ENCODE measurements at places on chromosomes 4 and X.

DNA sequence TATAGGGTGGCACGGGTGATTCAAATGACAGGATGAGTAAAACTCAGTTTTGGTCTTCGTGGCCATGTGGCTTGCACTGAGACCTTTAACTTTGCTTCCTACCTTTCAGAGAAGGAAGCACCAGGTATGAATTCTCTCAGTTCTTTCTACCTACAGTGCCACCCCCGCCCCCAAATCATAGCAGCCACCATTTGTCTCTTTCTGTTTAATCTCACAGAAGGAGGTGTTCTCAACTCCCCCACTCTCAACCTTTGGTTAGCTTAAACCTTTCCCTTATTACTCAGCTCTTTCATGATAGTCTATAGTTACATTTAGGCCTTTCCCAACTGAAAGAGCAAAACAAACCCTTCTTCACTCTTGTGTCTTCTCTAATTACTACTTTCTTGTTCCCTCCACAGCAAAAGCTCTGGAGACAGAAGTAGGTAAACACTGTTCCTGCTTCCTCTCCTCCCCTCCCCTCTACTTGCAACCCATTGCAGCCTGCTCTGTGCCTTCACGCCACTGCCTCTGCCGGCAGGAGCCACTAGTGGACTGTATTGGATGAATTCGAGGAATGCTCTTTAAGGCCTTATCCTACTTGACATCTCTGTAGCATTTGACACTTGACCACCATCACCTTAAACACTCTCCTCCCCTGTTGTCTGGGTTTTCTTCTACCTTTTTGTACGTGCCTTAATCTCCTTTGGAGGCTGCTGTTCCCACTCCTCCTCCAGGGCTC is 123.7 kb downstream of the AFF1 start:
- DNase-seq = no peak

GRCh38 chr4:2442175-2442993 is 23.6 kb downstream of the CFAP99 start:
- DNase-seq = no peak

DNA sequence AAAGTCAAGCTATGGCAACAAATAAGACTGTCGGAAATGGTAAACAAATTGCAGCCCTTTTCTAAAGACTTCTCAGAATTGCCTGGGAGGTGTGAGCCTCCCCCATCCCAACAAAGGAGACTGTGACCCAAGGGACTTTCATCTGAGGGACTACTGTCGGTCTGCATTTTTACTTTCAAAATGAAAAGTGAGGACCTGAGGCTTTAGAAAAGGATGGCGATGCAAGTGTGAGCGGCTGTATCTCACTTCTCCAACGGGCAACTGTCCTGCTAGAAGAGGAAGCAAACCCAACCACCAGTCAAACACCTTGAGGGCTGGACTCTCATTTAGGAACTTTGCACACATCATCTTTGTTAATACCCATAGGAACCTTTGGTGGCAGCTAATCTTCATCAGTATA is 62.6 kb upstream of the CLNK start:
- no peak for DNase-seq

DNA sequence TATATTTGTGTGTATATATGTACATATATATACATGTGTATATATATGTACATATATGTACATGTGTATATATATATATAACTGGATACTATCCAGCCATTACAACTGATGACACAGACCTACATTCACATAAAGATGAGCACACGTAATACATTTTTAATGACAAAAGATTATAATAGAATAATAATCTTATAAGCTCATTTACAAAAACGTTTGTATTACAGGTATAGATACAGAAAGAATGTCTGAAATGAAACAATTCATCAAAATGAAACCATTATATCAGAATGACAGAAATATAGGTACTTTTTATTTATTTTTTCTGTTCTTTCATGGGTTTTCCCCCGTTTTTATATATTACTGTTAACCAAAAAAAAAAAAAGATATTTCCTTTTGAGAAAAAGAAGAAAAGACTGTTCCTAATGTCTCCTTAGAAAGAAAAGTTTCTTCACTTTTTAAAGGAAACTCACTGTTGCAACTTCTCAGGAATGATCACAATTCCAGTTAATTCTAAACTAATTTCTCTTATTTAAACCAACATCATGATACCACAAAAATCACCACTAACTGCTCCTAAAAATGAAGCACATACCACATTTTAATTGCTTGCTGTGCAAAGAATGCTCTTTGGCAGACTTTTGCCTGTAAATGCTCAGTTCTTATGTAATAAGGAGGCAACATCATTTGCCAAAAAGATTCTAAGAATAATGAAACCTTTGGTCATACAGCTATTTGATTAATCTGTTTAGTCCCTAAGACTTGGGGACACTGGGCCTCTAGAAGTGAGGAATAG is 18.9 kb downstream of the LEF1 start:
- no peak for DNase-seq

DNA sequence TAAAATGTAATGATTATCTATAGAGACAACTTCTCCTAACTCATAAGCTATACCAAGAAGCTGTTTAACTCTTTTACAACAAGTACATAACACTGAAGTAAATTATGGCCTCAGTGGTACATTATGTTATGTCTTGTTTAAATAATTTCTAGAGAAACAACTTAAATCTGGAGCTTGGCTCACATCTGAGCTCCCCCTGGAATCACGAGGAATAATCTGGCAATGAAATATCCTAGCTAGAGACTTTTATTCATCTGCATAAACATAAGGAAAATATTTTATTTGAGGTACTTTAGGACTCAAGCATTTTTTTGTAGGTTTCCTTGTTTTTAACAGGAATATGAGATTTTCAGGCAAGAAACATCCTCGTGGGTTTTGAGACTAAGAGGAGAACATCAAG is 354.7 kb upstream of the SLC7A11 start:
- no peak for DNase-seq

DNA sequence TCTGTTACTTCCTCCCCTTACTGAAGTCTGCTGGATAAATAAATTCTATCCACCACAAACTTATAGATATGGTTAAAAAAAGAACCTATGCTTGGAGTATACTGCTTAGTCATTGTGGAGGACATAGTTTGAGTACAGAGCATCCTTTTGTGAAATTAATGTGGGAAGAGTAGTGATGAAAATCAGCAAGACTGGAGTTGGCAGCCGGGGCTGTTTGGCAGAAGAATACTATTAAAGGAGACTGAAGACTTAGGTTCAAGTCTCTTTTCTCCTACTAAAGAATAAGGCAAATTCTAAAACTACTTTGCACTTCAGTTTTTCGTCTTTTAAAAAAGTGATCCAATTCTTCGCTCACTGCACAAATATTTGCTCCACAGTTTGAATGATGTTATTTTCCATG is 326.6 kb upstream of the ATOH1 start:
- no peak for DNase-seq

- no peak for DNase-seq
Observed at GRCh38 chrX:103919270-103919637, 43.2 kb upstream of the TMSB15B start.

DNA sequence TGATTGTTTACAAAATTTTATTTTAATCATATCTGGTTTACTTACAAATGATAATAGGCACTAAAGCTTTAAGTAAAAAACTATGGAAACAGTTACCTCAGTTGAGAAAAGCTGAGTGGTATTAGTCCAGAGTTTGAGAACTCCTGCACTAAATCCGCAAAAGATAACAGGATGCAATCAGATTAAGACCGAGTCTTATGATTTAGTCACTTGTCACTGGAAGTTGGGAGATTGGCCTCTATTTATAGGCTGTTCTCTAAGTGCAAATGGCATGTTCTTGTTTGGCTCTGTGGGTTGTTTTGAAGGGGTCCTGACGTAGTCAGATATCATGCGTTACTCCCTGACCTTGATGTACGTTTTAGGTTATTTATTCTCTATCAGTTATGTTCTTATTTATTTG is 6.3 kb downstream of the GPAT3 start:
- no peak for DNase-seq

DNA sequence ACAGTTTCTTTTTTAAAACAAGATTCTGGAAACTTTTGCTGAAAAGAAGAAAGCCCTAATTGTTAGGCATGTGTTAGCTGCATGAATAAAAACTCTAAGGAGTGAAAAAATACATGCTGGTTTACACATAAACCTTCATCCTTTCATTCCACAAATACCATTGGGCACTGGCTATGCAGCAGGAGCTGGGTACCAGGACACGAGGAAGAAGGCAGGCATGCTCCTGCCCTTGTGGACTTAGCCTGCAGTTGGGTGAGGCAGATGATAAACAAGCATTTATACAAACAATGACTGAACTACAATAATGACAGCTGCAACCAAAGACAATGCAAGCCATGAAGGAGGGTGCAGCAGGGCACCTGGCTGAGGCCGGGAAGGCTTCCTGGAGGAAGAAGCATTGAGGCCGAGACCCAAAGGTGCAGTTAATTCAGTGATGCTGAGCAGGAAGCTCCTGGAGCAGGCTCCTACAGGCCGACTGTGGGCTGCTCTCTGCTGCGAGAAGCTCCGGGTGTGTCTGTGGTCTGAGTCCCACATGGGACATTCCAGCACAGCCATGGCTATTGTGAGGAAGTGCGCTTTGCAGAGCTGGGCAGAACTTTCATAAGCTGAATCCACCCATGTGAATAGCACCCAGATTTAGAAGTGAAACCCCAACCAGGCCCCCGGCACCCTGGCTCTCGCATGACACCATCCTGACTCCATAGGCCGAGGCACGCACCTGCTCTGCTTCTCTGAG is 44.0 kb upstream of the MXD4 start:
- no peak for DNase-seq

GRCh38 chr4:42608551-42608950 is 48.4 kb downstream of the ATP8A1 start:
- DNase-seq = no peak

GRCh38 chrX:115452251-115452650 is 108.7 kb upstream of the PLS3 start:
- no peak for DNase-seq

- DNase-seq = peak; percentile 39
Observed at GRCh38 chrX:69615779-69616456, at the start of gene EDA. EDA (plus strand) TSS chrX:69616113.

- no peak for DNase-seq
Observed at GRCh38 chr4:151324752-151325110, 674 bp downstream of the SH3D19 start.

DNA sequence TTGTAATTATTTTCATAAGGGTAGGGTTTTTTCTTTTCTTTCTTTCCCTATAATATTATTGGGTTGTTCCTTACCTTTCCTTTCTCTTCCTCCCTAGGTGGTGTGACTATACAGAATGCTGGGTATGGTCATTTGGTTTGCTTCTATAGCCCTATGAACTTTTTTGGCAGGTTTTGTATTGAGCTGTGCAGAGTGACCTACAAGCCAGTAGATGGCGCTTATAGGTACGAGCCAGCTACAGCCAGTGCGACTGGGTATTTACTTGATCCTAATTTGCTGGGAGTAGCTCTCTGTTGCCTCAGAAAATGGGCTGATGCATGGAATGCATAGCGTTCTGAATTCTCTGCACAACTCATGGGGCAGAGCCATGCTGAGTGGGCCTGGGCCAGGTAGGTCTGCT is 423.3 kb downstream of the MAGEE1 start:
- no peak for DNase-seq

DNA sequence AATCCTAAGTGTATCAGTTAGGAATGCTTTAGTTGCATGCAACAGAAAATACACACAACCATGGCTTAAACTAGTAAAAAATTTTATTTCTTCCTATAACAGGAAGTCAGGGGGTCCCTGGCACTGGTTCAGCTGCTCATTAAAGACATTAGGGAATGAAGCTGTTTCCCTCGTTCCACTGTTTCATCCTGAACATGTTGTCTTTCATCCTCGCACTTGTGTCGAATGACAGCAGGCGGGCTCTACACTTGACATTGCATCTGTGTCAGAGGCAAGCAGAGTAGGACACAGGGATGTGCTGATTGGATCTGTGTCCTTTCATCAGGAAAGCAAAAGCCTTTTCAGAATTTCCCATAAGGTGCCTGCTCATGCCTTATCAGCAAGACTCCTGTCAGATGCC is 22.8 kb upstream of the C1QTNF7 start:
- DNase-seq = no peak

DNA sequence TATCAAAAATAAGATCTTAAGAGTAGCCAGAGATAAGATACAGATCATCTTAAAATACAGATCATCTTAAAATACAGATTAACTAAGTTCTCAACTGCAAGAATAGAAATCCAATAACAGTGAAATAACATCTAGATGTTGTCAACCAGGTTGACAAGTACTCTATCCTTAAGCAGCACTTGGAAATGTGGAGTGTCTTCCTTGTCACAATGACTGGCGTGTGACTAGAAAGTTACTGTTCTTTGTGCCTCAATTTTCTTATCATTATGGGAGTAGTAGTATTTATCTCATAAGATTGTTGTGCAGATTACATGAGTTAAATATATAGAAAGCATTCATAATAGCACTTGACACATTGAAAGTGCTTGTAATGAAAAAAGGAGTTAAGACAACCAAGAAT is 25.8 kb upstream of the HPGDS start:
- no peak for DNase-seq

DNA sequence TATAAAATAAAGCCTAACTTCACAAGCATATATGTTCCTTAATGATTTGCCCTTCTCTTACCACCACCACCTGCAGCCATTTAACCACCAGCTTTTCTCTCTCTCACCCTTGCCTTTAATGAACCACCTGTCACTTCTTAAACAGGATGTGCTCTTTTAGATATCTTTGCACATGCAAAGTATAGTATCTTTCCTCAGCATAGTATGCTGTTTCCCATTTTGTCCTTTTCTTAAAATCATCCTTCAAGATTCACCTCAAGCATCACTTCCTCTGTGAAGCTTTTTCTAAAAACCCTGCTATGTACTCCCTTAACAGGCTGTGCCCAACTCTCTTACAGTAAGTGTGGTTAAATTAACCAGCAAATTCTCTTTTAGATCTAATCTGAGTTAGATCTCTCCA is 8.2 kb upstream of the CNOT6L start:
- DNase-seq = no peak

- DNase-seq = no peak
Observed at GRCh38 chr4:143618811-143619210, 81.7 kb downstream of the FREM3 start.

DNA sequence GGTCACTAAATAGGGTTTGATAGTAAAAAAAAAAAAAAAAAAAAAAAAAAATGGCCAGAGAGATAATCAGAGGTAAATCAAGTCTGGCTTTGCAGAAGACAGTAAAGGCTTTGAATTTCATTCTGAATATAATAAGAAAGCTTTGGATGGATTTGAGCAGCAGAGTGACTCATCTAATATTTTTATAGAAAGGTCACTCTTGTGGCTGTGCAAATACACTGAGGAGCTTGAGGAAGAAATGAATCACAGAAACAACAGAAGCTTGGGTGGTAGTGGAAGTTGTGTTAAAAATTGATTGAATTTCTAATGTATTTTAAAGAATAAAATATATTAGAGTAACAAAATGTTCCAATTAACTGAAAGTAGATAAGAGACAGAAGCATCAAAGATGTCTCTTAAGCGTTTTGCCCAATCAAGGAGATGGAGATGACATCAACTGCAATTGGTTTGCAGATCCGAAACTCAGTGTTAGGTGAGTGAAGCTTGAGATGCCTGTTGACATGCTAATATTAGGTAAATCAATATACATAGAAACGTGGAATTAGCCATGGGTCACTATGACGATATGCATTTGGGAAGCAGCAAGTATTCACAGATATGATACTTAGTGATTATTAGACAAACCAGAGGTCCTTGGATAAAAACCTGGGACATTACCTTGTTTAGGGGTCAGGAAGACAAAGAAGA is 280.5 kb downstream of the GPM6A start:
- no peak for DNase-seq
